ENCODE measurements at places on chromosomes 16 and 17.

DNA sequence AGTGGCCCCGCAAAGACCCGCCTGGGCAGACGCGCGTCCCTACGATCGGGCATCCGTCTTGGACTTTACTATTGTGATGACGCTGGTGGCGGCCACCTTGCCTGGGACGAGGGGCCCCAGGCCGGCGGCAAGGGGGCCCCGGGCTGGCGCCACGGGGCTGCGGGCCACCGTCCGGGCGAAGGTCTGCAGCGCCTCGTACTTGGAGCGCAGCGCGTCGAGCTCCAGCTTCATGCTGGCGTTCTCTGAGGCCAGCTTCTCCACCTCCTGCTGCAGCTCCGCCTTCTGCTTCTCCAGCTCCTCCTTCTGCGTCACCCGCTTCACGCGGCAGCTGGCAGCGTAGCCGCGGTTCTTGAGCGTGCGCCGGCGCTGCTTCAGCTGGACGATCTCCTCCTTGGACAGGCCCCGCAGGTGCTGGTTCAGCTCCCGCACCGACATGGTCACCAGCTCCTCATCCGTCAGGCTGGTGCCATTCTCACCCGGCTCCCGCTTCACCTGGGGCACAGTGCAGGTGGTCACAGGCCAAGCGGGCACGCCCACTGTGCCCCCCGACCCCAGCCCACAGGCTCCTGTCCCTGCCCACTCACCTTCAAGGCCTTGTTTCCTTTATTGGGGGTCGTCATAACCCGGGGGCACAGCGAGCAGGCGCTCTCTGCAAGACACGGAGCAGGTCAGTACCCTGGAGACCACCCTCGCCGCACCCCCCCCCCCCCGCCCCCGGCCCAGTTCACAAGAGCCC lies 4.8 kb upstream of the SIRT7 start:
- no peak for DNase-seq

- DNase-seq: no peak
These were observed 28.4 kb upstream of the ZFPM1 start for GRCh38 chr16:88424587-88425235.

DNA sequence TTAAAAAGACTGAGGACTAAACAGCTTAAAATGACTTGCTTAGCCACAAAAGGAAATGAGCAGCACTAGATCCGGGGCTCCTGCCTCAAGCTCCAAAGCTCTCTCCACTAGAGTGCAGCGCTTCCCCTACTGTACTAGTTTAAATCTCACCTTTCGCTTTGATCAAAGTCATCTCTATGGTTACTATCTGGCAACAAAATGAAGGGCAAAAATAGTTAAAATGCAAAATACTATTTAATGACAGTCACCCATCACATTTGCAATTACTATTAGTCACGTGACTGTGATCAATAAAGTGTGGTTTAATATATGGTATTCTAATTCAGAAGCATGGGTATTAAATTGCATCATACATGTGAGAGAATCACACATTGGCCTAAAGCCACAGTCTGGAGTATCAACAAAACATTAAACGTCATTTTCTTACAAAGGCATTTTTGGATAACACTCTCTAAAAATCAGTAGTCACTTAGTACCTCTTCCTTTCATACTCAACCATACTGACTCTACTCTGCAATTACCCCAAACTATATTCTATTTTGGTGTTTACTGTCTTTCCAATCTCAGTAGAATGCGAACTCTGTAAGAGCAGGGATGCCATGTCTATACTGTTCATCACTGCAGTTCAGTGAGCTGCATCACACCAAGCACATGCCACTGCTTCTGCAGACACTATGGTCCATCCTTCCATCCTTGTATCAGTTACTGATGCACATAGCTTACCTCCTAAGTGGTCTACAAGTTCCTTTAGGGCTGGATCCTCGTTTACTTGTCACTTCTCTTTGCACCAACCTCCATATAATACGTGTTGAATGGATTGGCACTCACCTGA lies 6.2 kb downstream of the PSMD12 start:
- no peak for DNase-seq

GRCh38 chr16:3472878-3473595 lies 22.3 kb downstream of the C16orf90 start:
- no peak for DNase-seq

DNA sequence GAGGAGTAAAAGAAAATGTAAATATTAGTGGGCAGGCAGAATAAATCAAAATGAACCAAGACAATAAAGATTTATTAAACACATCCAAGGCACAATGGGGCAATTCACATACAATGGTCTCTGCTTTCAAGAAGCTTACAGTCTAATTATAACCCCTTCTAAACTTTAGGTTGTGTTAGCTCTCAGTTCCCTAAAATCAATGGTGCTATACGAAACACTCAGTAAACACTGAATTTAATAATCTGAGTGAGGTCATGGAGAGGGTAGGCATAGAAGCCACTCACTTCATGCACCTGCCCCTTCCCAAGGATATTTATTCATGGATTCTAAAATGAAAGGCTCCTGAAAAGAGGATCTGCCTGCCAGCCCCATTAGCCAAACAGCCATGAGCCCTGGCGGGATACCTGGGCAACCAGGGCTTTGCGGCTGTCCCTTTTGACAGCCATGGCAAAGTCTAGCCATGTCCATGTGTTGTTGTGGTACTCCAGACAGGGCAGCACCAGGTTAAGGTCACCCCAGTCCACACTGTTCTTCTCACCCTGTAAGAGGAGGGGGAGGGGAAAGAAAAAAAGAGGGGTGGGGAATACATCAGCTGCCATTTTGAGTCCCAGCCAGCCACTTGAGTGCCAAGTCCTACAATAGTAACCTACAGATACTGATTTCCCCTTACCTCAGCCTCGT lies 1.4 kb upstream of the RSKR start:
- no peak for DNase-seq

GRCh38 chr16:85524630-85525419 lies 88.3 kb upstream of the GSE1 start:
- DNase-seq: no peak

DNA sequence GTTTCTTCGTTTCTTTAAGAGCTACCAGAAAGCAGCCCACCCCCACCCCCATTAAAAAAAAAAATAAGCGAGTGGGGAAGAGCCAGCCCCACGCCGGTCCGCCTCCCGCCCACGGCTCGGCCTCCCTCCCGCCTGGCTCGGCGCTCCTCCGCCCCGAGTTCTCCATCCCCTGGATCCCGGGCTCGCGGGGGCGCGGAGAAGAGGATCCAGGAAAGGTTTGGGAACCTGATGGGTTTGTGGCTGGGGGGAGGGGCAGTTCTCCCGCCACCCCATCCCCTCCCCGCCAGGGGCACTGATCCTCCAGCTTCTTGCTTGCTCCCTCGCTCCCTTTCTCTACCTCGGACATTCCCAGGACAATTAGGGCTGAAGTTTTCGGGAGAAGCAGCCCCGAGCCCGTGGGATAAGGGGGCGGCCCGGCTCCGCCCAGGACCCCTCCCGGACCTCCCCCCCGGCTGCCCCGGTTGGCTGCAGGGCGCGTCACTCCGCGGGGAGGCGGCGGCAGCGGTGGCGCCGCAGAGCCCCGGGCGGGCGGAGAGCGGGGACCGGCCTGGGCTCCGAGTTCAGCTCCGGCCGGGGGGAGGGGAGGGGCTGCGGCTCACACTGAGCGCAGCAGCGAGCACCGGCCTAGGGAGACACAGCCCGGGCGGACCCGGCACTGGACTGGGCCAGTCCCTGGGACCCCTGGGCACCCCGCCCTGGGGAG lies 1.0 kb upstream of the SALL1 start:
- no peak for DNase-seq

DNA sequence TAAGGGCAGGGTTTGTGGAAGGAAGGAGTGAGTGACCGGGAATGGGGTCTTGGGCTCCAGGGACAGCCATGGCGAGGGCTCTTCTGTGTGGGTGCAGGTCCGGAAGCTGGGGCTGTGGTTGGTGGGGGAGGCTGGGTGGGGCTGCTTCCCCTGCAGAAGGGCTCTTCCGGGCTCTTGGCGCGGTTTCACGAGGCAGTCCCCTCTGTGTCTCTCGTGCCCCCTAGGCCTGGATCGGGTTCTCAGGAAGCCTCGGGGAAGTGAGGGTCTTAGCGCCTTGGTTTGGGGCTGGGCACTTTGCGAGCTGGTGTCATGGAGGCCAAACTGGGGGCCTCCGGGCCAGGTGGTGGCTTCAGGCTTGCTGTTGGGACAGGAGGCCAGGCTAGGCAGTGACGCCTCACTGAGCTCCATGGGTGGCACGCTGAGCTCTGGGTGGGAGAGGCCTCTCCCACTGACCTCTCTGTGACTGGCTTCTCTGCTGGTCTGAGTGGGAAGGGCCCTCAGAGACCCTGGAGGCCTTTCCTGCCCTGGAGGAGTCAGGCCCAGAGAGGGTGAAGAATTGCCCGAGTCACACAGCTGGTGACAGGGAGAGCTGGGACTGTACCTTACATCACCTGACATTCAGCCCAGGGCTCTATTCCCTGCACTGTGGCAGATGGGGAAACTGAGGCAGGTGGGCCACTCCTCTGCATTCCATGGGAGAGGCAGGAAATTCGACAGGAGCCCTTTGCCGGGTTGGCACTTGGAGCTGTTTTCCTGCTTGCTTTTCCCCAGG lies 8.2 kb downstream of the ADCY7 start:
- DNase-seq: peak; percentile 55

- no peak for DNase-seq
These were observed 15.4 kb upstream of the NDEL1 start for GRCh38 chr17:8420041-8420934.

GRCh38 chr17:20092973-20093626 lies 83.9 kb downstream of the SPECC1 start:
- DNase-seq: no peak
